ENCODE measurements at places on chromosomes 6 and 20. TPM values are rescaled to one million over a fixed set of nuclear protein-coding genes. Genes with fewer than 3 reads are reported as not detected.

The EPHA7 gene
- total RNA-seq = 0.16 TPM

The ORC3 gene
- 29.0 TPM for total RNA-seq

The TMC2 gene
- not detected for total RNA-seq

The RPS18 gene
- 1,654 TPM for total RNA-seq

Measured in hair follicle dermal papilla cell (primary cell).